ENCODE measurements at places on chromosomes 7 and 10.

- H3K4me3 ChIP-seq = no peak overlapping the region
- H3K27ac ChIP-seq = no peak overlapping the region
These were observed 449.0 kb downstream of the ETV1 start for GRCh38 chr7:13540429-13540828.

- H3K36me3 ChIP-seq = no peaks in the 10 kb centered on the region
- no peak overlapping the region for H3K27ac ChIP-seq
- H3K27me3 ChIP-seq = no peaks in the 10 kb centered on the region
- peaks cover 19% of the 10 kb centered on the region for H3K4me1 ChIP-seq
- no peak for DNase-seq
These were observed 270.5 kb downstream of the CREB5 start for GRCh38 chr7:28682801-28683200.

DNA sequence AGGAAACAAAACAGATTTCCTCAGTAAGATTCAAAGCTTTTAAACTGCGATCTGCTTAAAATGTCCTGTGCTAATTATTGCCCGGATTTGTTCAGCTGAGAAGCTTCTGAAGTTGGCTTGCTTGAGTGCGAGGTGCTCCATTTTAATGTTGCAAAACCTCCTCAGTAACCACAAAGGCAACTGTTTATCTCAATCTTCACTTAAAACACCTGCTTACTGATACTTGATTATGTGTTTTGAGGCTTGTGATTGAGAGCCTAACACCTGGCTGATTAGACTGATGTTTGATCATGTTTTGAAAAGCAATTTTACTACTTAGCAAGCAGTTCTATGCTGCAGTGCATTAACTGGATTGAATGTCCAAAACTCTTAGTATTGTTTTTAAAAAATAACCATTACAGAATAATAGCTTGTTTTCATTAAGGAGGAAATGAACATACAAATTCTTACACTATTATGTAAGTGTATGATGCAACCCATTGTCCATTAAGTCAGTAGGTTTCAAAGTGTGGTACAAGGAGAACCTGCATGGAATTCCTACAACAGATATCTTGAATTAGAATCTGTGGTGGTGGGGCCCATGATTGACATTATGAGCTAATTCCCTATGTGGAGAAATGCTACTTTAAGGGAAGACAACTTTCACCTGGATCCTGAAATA, 96.9 kb upstream of the FAM180A start:
- H3K36me3 ChIP-seq = no peaks in the 10 kb centered on the region
- no peak overlapping the region for H3K27ac ChIP-seq
- no peak for DNase-seq
- no peaks in the 10 kb centered on the region for H3K27me3 ChIP-seq

DNA sequence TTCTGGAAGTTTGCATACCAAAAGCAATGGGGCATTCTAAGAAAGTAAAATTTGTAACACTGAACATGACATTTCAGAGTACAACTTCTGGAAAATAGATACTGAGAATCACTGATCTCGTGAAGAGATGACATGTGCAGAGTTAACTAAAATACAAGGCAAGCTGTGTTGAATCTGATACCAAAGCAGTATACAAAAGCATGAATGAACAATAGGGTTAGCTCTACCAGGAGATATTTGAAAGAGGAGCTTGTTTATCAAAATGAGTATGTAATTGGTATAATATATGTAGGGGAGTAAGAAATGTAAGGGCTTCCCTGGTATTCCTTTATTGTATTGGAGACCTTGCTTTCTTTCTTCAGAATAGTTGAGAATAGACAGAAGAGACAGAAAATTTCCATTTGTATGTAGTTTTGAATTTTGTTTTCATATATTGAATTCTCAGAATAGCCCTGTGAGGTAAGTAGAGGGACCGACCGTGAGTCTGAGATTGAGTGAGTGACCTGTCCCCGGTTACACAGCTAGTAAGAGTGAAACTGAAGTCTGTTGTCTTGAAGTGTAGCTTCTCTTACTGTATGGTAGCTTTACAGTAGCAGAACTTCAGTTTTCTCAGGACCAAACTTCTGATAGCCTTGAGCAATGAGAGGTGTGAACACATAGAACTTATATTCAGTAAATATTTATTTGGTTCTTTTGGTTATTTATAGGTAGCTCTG, 5.0 kb downstream of the HBP1 start:
- H3K27ac ChIP-seq = no peak overlapping the region
- H3K27me3 ChIP-seq = no peaks in the 10 kb centered on the region
- no peak overlapping the region for H3K4me3 ChIP-seq
- peaks cover 62% of the 10 kb centered on the region for H3K4me1 ChIP-seq
- no peaks in the 10 kb centered on the region for H3K36me3 ChIP-seq
- DNase-seq = no peak

DNA sequence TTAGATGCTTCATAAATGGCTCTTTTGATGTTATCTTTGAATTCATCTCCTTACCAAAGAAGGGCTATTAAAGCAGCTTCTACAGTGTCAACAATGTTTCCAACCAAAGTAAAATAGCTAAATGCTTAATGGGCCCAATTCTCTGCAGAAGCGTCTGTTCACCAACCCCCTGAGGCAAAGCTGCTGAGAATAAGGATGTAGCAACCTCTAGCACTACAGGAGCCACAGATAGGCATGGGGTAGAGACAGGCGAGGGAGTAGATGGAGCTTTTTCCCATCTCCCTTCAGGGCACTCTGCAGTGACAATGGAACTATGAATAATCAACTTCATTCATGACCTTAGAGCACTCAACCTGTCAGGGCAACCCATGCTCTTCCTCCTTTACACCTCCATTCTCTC, 134.1 kb downstream of the FZD1 start:
- H3K4me3 ChIP-seq = no peak overlapping the region
- H3K36me3 ChIP-seq = no peaks in the 10 kb centered on the region
- DNase-seq = no peak
- no peak overlapping the region for H3K27ac ChIP-seq

DNA sequence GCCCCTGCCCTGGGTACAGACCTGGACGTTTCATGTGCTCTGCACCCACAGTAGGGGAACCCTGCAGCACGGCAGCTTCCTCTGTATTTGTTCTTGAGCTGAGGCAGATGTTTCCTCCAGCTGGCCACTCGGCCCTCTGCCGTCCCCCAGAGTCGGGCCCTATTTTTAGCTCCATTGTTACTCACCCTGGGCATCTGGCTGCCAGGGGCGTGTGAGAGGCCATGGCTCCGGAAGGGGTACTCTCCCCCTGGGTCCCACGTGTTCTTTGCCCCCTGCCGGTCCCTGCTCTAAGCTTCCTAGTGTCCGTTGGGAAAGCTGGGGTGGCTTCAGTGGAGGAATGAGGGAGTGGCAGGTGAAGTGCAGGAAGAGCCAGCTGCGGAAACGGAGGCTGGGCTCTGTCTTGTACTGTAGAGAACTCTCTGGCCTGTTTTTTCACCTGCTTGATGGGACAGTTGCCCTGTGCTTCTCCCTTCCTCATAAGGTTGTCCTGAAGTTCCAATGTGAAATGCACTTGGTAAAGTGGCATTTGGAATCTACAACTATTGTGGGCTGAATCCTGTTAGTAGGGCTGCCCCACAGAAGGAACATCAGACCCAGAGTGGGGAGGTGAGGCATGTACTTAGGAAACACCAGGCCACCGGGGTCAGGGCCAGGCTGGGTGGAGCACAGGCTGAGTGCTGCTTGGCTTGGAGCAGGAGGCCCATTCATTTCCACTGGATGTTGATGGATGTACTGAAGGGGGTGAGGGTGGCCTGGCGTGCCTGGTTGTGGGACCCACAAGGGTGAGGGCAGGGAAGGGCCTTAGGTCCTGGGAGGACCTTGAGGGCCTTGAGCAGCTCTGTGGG, 30.6 kb downstream of the PALD1 start:
- no peak overlapping the region for H3K27ac ChIP-seq
- no peaks in the 10 kb centered on the region for H3K36me3 ChIP-seq
- peaks cover 50% of the 10 kb centered on the region for H3K4me1 ChIP-seq

DNA sequence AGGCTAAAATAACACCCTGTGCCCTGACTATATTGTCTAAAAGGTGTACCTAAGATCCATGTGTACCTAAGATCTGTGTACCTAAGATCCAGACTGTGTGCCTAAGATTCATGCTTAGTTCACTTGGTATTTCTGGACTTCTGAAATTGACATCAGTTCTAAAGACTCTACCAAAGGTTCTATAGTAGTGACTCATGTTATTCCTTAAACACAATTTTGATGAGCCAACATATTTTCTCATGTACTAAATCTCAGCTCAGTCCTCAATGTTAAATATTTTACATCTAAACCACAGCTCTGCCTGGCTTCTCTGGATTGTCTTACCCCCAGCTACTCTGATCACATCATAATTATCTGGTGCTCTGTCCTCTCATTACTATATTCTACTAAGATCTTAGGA, 802.3 kb upstream of the SORCS1 start:
- H3K4me1 ChIP-seq = no peaks in the 10 kb centered on the region
- no peak overlapping the region for H3K27ac ChIP-seq
- no peaks in the 10 kb centered on the region for H3K27me3 ChIP-seq

GRCh38 chr10:73879296-73880173, 5.2 kb upstream of the CAMK2G start:
- H3K4me1 ChIP-seq = peaks cover 3% of the 10 kb centered on the region
- H3K4me3 ChIP-seq = no peak overlapping the region
- H3K27me3 ChIP-seq = no peaks in the 10 kb centered on the region
- peak overlapping the region; percentile 19 for H3K27ac ChIP-seq
- DNase-seq = peak; percentile 62
- no peaks in the 10 kb centered on the region for H3K36me3 ChIP-seq

- H3K36me3 ChIP-seq = no peaks in the 10 kb centered on the region
- H3K4me3 ChIP-seq = no peak overlapping the region
- no peaks in the 10 kb centered on the region for H3K4me1 ChIP-seq
- H3K27ac ChIP-seq = no peak overlapping the region
- DNase-seq = no peak
These were observed 1036.8 kb upstream of the POT1 start for GRCh38 chr7:125966278-125967048.

- H3K27me3 ChIP-seq = no peaks in the 10 kb centered on the region
- H3K36me3 ChIP-seq = no peaks in the 10 kb centered on the region
These were observed 32.1 kb downstream of the HIPK2 start for GRCh38 chr7:139745678-139746143.
